ENCODE measurements at places on chromosomes 6 and 20.

- DNase-seq = no peak
Observed at GRCh38 chr6:38501931-38502330, 137.8 kb downstream of the BTBD9 start.

GRCh38 chr6:113558966-113559365 lies 298.2 kb upstream of the MARCKS start:
- DNase-seq = peak; percentile 33

DNA sequence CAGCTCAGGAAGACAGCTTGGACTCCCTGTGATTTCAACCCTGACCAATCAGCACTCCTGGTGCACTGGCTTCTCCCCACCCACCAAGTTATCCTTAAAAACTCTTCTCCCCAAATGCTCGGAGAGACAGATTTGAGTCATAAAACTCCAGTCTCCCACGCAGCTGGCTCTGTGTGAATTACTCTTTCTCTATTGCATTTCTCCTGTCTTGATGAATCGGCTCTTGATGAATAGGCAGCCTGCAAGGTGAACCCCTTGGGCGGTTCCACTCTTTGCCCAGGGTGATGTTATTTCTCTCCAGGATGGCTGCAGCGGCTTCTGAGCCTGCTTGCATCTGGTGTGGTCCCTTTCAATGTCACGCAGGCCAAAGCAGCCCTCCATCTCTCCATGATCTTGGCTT lies 12.4 kb downstream of the SLC52A3 start:
- DNase-seq = no peak

DNA sequence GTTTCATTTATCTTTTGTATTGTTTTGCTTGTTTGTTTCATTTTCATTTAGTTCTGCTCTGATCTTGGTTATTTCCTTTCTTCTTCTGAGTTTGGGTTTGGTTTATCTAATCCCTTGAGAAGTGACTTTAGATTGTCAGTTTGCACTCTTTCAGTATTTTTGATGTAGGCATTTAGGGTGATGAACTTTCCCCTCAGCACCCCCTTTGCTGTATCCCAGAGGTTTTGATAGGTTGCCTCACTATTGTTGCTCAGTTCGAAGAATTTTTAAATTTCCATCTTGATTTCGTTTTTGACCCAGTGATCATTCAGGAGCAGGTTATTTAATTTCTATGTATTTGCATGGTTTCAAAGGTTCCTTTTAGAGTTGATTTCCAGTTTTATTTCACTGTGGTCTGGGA lies 119.6 kb upstream of the SSTR4 start:
- DNase-seq = no peak

DNA sequence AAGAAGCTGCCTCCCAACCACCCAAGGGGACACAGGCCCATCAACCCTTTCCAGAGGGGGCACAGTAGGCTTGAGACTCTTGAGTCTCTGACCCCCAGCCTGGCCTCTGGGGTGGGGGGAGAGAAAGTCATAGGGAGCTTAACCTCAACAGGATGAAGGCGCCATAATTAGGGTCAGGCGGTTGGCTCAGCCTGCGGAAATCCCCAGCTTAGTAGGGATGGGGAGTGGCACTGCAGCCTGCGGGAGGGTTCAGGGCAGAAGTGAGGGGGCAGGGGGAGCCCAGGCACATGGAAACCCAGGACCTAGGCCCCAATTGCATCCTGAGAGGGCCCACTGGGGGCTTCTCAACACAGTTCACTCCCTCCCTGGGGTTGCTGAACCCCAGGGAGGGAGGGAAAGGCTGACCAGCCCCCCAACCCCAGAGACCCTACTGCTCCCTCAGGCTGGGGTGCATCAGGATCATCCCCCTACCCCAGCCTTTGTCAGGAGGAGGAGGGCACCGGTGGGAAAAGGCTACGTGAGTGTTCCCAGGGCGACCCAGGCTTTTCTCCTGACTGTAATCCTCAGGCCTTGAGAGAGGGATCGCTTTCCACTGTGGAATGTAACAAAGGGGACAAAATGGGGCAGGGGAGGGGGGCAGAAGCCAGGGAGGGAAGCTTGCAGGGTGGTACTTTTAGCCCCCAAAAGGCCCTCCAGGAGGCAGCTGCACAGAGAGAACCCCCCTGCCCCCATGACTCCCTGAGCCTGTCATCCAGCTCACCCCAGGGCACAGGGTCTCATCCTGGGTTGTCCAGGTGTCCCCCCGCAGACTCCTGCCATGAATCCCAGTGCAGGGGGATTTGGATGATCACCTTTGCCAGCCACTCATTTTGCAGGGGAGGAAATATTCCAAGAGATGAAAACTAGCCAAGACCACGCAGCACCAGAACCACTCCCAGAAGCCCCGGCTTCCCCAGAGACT lies 46.4 kb downstream of the MRPL14 start:
- DNase-seq = no peak

- DNase-seq = no peak
Observed at GRCh38 chr6:3285732-3286131, 27.0 kb downstream of the PSMG4 start.

DNA sequence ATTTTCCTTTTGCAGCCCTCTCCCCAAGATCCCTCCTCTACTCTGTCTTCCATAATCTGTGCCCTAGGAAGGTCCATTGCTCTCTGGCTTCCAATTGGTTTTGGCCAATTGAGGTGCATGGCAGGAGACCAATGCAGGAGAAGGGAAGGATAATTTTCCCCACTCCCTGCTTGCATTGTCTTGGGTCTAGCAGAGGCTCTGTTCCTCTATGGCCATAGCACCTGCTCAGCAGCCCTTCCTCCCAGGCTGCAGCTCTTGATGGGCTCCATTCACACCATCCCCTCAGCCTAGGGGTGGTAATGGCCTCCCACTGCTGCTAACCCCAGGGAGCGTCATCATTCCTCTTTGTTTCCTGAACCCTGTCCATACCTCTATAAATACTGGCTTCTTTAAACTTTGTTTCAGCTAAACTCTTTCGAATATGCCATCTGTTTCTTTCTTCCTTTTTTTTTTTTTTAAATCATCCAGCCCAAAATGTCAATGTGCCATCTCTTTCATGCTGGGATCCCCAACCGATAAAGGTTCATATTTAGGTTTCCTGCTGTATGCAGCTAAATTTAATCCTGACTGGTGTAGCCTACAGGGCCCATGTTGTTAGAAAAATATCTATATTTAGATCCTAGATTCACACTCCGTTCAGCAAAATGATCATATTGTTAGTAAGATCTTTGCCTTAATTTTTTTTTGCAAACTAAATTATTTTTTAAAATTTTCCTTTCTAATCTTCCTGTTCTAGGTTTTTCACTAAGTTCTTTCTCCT lies 63.8 kb downstream of the HECA start:
- DNase-seq = no peak

- DNase-seq = no peak
Observed at GRCh38 chr6:95848717-95849116, 167.1 kb upstream of the FUT9 start.

DNA sequence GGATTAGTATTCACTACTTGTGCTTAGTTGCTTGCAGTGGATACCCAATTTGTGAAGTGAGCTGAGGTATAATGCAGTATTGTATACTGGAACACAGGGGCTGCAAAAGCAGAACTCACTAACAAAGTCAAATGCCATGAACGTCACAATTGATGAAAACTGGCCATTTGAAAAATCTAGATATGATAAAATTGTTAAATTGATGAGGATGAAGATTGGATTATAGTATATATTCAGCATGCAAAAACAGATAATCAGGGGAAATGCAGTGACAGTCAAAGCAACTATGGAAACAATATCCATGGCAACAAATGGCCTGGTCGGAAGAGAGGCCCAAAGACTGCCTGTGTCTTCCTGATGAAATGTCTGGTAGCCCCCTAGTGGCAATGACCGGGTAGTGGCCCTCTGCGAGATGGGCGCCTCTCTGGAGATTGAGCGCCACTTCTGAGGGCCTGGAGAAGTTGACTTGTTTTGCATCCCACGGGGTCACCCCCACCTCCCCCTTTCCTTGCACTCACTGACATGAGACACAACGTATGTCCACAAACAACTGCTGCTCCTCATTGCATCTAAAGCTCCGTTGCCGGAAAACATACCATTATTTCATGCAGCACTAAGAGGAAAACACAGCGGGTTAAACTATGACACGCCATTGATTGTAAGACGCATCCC lies 43.6 kb downstream of the C6orf15 start:
- DNase-seq = peak; percentile 79

- no peak for DNase-seq
Observed at GRCh38 chr6:7214468-7214867, 98.5 kb downstream of the SSR1 start.

GRCh38 chr6:117494694-117495318 lies 12.3 kb downstream of the DCBLD1 start:
- no peak for DNase-seq

DNA sequence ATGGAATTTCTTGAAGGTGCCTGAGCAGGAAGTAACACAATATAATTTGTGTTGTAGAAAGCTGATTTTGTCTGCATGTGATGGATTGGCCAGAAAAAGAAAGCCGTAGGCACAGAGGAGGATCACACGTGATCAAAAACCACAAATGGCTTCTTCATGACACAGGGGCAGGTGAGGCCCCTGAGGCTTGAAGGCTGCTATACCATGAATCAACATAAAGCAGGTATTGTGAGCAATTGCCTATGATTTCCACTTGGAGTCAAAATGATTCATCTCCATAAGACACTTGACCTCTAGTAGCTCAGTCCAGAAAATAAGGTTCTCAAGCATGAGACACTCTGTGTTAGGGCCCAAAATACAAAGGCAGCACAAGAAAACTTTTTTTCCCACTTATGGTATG lies 42.4 kb upstream of the EYA4 start:
- DNase-seq = no peak

DNA sequence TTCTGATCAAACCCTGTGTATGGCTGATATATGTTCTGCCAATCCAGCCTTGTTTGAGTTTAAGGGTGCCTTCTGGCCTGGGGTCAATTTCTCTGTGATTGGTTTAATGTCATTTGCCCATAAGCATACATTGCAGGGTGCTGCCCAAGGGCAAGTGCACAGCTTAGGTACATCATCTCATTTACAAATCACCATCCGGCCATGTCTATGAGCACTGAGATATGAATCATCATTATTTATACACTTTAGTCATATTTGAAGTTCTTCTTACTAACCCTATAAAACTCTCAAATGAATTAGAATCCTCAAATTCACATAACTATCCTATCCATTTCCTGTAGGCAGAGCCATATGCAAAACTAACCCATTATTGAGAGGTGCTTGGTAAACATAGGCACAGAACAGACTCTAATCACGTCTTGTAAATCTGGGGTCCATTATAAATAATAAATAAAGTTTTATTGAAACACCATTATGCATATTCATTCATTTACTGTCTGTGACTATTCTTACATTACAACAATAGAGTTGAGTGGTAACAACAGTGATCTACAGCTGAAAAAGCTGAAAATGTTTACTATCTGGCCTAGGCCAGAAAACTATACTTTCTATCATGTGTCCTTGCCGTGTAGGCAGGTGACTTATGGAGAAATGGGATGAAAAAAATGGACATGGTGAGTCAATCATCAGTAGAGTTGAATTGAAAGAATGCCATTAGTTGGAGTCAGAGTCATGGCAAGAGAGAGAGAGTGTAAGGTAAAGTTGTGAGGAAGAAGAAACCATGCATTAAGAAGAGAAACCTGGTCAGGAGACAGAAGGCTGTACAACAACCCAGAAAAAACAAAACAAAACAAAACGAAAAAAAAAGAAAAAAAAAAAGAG lies 25.0 kb downstream of the KCNQ5 start:
- DNase-seq = no peak

GRCh38 chr6:116105247-116105646 lies 4.6 kb downstream of the NT5DC1 start:
- DNase-seq = no peak

- no peak for DNase-seq
Observed at GRCh38 chr20:47501116-47501481, 588 bp upstream of the NCOA3 start.

- DNase-seq = peak; percentile 12
Observed at GRCh38 chr20:57922083-57922482, 212.3 kb upstream of the PMEPA1 start.

DNA sequence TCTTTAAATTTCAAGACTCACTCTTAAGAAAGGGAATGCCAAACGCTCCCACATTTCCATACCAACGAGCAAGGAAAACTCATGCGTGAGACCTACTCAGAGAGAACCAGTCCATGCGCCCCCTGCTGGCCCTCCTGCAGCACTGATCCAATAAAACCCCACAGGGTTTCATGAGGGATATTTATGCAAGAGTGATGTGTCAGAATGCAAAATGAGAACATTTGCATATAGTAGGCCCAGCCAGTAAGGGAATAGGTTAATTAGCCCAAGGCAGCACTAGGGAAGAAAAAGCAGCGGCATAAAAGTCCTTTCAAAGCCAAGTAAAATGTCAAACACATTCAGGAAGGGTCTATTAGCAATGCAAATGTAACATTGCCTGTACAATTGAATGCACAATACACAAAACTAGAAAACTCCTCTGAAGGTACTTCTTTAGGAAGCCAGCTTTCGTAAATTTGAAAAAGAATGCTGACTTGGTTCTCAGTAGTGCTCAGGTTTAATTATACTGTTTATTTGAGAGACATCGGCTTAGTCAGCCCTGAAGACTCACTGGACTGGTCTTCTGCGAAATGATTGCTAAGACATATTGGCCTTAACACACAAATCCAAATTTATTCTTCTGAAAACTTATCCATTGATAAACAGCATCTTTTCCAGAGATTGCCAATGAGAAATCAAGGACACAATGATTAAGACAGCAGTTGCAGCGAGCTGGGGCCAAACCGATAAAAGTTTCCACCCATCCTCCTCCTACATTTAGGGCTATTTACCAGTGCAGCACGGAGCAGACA lies 93.2 kb downstream of the GMPR start:
- DNase-seq = peak; percentile 78

- DNase-seq = no peak
Observed at GRCh38 chr6:46787871-46788540, 5.2 kb upstream of the MEP1A start.

- DNase-seq = no peak
Observed at GRCh38 chr6:123629258-123629941, 7.3 kb downstream of the TRDN start.

DNA sequence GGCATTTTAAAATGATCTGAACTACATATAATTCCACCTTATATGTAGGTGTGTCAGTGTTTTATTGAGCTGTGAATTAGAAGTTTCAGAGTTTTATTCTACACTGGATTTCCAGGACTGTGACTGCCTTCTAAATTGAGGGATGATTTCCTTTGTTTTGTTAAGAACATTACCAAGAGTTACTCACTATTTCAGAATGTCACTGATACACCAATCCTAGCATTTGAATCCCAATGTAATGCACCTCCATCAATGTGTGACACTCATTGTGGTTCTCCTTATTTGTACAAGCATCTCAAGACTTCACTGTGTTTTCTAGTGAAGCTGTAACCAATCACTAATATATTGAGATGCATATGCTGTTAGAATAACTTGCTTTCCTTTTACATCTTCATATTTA lies 86.8 kb downstream of the PLCB1 start:
- DNase-seq = no peak

DNA sequence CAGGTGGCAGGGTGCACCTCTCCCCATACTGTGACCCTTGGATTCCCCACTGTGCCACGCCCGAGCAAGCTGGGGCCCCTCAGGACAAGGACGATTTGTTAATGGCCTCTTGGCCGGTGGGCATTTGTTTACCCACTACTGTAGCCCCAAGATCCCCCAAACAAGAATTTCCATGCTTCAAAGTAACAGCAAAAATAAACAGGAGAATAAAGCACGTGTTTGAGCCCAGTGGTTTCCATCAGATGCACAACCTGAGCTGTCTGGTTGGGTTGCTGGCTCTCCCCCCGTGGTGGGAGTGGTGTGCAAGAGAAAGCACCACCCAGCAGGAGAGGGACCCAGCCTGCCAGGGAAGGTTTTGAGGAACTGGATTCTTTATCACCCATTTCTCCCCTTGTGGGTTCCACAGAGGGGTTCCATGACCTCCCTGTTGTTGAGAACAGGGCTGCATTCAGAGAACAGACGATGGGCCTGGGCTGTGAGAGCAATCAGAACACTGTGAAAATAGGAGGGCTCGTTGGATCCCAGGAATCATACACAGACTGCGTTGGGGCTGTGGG lies 4.8 kb downstream of the CD93 start:
- DNase-seq = peak; percentile 21

Data from suppressor macrophage (primary cell).